ENCODE measurements at places on chromosomes 13 and 19.

GRCh38 chr19:40165362-40165937 is 25.8 kb upstream of the MAP3K10 start:
- DNase-seq, result peak; percentile 42

DNA sequence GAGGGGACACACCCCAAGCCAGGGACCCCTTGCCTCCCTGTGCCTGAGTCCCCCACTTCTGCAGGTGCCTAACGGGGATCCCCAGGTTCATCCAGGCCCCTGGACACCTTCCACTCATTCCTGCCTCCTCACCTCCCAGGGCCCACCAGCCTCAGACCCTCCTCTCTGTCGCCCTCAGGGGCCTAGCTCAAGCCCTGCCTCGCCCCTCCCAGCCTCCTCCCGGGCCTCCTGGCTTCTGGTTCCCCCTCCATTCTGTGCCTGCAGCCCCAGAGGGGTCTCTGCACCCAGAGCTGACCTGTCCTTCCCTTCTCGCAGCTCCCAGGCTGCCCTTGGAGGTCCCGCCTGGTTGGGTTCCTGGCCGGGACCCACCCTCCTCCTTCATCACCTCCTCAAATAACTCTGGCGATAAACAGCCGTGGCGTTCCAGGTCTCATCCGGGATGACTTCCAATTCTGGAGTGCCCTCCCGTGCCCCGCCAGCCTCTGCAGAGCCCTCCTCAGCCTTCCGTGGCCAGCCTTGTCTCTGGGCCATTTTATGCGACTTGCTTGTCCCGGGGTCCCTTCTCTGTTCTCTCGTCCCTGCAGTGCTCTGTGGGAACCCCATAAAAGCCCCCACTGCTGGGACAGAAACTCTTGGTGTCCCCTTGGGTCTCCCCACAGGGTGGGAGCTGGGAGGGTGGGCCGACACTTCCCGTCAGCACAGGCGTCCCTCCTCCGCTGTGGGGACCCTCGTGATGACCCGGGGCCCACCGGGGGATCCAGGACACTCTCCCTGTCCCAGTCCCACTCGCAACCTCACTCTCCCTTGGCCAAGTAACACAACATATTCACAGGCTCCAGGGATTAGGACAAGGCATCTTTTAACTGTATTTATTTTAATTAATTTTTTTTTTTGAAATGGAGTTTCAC is 9.2 kb downstream of the JOSD2 start:
- no peak for DNase-seq

DNA sequence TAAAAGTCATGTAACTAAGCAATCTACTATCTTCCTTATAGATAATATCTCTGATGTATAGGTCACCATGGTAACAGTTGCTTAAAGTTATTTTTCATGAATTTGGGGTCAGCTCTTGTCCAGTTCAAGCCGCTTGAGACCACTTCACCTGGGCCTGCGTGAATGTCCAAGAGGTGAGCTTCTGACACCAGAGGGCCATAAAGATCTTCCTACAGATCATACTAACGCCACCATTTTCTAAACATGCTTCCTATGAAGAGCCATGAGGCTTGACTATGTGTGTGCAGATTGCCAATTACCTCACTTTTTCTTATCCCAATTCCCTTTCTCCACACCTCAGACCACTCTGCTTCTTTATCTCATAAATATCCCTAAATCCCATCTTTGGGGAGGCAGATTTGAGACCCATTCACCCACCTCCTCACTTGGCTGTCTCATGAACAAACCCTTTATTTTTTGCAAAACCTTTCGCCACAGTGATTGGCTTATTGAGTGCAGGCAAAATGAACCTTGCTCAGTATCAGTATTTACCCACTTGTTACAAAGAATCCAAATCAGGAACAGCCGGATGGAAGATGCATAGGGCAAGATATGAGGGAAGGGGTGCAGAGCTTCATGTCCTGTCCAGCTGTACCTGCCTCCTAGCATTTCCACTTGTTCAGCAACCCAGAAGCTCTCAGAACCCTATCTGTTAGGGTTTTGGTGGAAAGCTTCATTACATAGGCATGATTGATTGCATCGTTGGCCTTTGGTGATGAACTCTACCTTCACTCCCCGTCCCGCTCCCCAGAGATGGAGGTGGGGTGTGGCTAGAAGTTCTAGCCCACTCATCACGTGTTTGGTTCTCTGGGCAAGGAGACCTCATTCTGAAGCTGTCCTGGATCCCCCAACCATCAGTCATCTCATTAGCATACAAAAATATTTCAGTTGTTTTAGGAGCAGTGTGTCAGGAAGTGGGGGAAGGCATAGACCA is 34.2 kb downstream of the FAM187B start:
- no peak for DNase-seq

DNA sequence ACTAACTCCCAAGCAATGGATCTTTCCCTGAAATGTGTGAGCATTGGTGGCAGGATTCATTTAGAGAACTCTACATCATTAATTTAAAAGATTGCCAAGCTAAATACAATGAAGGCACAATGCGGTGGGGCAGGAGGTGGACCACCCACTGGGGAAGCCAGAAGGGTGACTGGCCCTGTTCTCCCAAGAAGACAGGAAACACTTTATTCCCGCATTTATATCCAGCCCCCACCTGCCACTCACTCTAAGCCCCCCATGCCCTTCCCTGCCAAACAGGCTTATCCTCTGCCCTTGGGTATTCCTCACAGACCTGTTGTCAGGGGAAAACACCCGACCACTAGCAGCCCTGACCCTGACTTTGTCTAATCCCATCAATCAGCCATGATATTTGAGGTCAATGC is 189.1 kb upstream of the UBL3 start:
- DNase-seq, result no peak

GRCh38 chr19:6108721-6109633 is 1.3 kb downstream of the RFX2 start:
- DNase-seq, result peak; percentile 32

DNA sequence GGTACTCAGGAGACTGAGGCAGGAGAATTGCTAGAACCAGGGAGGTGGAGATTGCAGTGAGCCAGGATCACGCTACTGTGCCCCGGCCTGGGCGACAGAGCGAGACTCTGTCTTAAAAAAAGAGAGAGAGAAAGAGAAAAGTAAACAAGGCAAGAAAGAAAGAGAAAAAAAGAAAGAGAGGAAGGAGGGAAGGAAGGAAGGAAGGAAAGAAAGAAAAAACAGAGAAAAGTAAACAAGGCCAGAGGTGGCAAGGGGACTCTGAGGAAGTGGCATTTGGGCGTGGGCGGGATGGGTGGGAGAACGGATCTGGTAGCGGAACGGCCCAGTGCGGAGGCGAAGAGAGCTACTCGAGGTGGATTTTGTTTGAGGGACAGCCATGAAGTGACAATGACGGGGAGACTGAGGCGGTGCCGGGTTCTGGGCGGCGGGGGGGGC is 7.5 kb upstream of the ARRDC2 start:
- no peak for DNase-seq

DNA sequence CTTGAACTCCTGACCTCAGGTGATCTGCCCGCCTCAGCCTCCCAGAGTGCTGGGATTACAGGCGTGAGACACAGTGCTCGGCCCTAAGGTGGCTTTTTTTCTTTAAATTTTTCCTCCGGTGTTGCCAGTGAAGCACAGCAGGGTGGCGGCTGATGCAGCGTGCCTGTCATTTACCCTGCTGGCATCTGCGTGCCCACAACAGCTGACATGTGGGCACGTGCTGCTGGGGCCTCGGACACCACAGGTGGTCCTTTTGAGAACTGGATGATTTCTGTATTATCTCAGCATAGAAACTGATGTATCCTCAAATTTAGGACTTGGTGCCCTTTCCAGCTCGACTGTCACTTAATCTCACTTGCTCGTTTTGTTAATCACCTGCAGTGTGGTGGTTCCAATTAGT is 31.2 kb upstream of the TEX29 start:
- DNase-seq, result no peak

- no peak for DNase-seq
Observed at GRCh38 chr19:3949997-3950859, 17.4 kb downstream of the NMRK2 start.

DNA sequence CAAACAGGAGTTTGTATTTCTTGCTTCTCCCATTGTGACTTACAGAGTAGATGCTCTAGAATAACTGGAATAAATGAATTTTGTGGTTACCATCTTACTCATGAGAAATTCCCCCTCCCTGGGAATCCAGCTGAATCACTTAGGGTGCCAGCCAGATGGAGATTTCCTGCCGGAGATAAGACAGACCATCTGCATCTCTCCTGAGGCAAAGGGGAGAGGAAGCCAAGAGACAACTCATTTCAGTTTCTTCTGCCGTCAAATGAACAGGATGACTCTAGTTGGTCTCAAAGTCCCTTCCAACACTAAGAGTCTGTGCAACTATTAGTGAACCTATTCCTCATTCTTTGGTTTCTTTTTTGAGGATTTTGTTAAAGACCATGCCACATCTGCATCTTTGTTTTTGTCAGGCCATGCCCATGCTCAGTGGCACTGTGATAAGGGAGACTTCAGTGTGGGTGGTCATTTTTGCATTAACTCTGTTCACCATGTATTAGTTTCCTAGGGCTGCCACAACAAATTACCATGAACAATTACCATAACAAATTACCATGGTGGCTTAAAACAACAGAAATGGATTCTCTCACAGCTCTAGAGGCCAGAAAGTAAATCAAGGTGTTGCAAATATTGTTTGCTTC is 112.8 kb downstream of the NDFIP2 start:
- DNase-seq, result no peak

GRCh38 chr13:112964971-112965492 is 4.0 kb upstream of the MCF2L start:
- DNase-seq, result no peak

GRCh38 chr19:54041969-54042606 is 21.6 kb downstream of the VSTM1 start:
- DNase-seq, result no peak

- no peak for DNase-seq
Observed at GRCh38 chr19:45816236-45817009, 1.3 kb upstream of the RSPH6A start.

DNA sequence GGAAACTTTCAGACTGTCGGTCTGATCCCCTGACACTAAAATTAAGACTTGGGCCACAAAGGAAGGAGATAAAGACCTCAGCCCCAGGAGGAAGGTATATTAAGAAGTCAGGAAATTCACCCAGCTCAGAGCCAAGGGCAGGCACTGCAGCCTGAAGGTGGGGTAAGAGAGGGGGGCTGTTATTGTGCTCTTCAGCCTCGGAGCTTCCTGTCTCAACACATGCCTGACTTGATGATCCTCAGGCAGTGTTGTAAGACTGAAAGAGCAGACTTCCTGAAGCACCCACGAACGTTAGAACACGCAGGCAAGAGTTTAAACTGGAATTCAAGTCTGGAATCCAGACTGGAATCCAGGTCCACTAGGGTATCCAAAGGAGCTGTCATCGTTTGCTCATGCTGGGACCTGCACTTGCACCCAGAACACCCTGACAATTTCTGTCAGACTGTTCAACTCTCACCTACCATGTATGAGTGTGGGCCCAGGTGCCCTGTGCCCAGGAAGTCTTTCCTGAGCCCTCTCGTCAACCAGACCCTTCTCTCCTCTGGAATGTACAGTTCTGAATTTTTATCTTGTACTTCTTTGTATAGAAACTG is 10.7 kb upstream of the FLT1 start:
- no peak for DNase-seq

GRCh38 chr19:53463263-53463662 is 4.3 kb upstream of the ZNF813 start:
- no peak for DNase-seq

- DNase-seq, result no peak
Observed at GRCh38 chr13:98503175-98504028, 73.5 kb downstream of the STK24 start.

DNA sequence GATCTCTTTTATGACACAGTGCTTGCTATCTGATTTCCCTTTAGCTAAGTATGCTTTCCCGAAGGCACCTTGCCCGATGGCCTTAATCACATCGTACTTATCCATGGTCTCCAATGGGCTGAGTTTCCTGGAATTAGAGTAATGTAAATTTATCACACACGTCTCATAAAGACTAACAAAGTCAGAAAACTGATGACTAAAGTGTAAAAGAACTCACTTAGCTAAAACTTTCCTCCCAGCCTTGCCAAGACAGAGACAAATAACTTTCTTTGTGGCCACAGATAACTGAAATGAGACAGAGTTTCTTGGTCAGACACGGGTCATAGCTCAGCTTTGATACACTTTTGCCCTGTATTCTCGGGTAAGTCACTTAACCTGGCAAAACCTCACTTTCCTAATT is 1.5 kb downstream of the NEK5 start:
- no peak for DNase-seq

GRCh38 chr13:29861694-29862110 is 11.3 kb upstream of the UBL3 start:
- DNase-seq, result no peak
